ENCODE measurements at places on chromosomes 13 and 19.

DNA sequence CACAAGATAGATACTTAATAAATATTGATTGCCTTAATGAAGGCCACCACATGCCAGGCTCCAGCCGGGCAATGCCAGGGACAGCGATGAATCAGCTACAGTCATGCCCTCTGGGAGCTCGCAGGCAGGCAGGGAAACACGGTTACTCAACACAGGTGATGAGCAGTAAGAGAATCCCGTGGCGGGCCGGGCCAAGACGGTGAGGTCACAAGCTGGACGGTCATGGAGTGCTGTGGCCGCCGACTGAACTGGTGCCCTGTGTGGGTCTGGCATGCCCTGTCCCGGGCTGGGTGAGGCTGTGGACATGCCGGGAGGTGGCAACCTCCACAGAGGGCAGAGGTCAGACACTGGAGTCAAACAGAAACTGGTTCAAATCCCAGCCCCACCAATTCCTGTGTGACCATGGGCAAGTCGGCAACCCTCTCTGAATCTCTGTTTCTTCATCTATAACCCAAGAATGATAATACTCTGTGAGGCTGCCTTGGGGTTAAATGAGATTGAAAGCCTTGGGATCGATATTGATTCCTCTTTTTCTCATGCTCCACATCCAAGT, 13.2 kb upstream of the PAK4 start:
- no peak for DNase-seq

GRCh38 chr13:104817271-104817670, 1718.2 kb downstream of the EFNB2 start:
- no peak for DNase-seq

- DNase-seq: no peak
Measured at GRCh38 chr19:1911098-1911497, 5.9 kb downstream of the ADAT3 start.

GRCh38 chr13:27923794-27924528, 4.2 kb downstream of the PDX1 start:
- no peak for DNase-seq

DNA sequence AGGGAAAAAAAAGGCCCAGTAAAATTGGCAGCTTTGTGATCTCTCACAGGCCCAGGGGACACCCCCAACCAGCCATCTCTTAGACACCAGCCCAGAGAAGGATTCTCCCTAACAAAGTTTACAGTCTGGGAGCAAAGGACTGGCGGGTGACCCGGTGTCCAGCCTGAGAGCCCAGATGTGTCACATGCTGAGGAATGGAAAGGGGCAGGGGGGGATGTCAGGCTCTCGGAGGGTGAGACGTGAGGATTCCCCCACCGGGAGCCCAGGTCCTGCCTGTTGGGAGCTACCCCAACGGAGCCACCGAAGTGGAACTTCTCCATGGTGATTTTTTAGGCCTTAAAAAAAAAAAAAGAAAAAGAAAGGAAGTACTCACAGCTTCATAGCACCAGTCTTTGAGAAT, 4.8 kb upstream of the CTXN1 start:
- DNase-seq: no peak

DNA sequence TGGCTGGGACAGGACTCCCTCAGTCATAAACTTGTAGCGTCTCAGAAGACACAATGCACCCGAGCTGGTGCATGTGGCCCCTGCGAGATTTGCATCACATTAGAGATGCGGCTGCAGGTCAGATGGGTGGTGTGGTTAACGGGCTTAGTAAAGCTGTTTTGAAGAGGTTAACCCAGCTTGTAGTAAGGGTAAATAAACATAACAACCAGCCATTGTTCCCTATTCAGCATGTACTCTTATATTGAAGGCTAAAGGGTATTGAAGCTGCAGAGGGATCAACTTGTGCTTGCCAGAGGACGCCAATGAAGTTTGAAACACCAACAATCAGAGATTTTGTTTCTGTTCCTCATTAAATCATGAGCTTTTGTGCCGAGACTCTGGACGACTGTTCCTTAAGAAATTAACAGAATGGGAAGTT, 79.4 kb downstream of the ZIC5 start:
- DNase-seq: no peak

DNA sequence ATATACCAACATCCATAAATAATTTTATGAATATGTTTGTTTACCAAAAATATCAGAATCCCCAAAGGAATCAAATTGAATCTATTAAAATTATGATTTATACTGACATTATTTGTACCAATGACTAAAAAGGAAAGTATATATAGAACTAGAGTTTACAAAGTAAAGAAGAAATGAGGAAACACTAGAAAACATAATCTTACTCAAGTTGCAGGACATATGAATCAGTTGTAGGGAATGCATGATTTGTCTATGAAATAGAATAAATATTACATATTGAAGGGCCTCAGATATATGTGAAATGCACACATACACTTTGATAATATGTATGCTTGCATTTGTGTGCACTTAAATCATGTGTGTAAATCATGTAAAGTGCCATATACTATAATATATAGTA, 1466.4 kb downstream of the EFNB2 start:
- DNase-seq: no peak

GRCh38 chr13:52644108-52644507, 1.9 kb downstream of the HNRNPA1L2 start:
- no peak for DNase-seq

Data from fibroblast of pulmonary artery (primary cell).